ENCODE measurements at places on chromosomes 6 and 20. TPM values are rescaled to one million over a fixed set of nuclear protein-coding genes. Genes with fewer than 3 reads are reported as not detected.
A peak's percentile ranks its signal among the peaks of the same experiment; 100 is the strongest.

The DEFB113 gene
- not detected for total RNA-seq

The COL11A2 gene
- 0.96 TPM for total RNA-seq

The MAN1A1 gene
- 18.7 TPM for total RNA-seq

The FAXC gene
- total RNA-seq, result 3.0 TPM

The EDEM2 gene
- total RNA-seq, result 27.3 TPM

The HSPA1B gene
- total RNA-seq, result 86.3 TPM

The NMBR gene
- not detected for total RNA-seq

The COL9A3 gene
- not detected for total RNA-seq

The RHAG gene
- total RNA-seq, result not detected

The CPNE5 gene
- 1.2 TPM for total RNA-seq

The CLDN20 gene
- not detected for total RNA-seq

GRCh38 chr6:23951691-23952090, 174.3 kb upstream of the NRSN1 start:
- DNase-seq, result no peak

- DNase-seq, result no peak
Observed at GRCh38 chr20:40244286-40244685, 444.8 kb downstream of the MAFB start.

DNA sequence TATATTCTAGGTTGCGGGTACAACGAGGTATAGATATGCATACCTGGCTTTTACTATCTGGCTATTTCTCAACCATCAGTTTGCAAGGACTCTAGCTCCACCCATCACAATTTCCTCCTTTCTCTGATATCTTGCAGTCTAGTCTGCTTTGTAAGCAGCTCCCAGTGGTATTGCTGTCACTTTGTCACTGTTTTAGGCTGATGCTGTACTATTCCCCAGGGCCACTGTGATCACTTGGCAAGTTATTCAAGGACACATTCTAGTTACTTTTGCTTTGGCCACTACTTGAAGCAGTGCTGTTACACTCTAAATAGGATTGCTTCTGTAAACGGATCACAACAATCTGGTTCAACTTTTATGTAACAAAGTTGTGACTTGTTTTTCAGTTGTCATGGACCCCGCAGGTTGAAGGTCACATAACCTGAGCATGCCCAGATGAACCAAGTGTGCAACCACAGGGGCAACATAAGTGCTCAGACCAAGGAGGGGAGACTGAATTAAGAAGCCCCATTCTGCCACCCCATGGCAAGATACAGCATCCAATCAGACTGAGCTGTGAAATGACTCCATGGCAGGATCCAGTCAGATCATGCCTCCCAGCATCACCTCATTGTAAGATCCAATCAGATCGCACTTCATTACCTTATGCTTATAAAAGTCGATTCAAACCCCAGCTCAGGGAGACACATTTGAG, 588.4 kb upstream of the CITED2 start:
- no peak for DNase-seq

DNA sequence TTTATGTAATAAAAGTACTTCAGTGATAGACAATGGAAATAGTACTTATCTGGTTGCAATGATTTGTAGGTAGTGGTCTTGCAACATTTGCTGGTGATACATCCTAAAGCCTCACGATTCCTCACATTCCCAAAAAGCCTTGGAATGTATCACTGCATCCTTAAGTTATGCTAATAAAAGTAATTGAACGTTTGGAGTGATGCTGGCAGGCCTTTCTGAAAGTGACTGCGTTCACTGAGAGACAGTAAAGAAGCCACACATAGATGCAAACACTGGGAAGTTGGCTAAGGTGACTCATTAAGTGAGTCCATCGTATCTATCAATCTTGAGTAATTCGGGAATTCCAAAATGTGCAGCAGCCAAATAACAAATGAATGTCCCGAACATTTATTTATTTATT, 444.1 kb upstream of the SOX4 start:
- DNase-seq, result no peak

- no peak for DNase-seq
Observed at GRCh38 chr6:135993361-135993760, 141.9 kb downstream of the PDE7B start.

GRCh38 chr6:15502446-15503345, 160.1 kb downstream of the DTNBP1 start:
- DNase-seq, result no peak

GRCh38 chr6:144335914-144336313, 50.8 kb downstream of the UTRN start:
- DNase-seq, result peak; percentile 76

- DNase-seq, result no peak
Observed at GRCh38 chr20:45100563-45101245, at the start of gene KCNS1. KCNS1 (minus strand) TSS chr20:45101127; CDS start chr20:45099236, 1,891 bp downstream.

DNA sequence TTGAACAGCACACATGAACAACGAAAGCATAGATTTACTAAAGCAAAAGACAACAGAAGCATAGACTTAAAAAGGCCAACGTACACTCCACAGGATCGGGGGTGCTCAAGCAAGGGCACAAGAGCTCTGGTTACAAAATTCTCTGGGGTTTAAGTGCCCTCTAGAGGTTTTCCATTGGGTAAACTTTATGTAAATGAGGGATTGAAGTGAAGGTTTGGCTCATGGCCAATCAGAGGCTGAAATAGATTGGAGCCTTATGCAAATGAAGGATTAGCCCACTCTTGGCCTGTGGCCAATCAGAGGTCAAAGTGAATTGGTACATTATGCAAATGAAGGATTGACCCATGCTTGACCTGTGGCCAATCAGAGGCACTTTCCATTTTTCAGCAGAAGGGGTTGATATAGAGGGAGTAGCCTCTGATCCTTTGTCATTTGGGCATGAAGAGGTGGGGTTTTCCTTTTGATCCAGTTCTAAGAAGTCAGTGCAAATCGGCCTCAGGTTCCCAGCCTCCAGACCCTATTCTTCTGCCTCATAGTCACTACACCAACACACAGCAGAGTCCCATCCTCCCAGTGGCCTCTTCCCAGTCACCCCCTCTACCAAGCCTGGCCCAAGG, 244.9 kb downstream of the THBS2 start:
- no peak for DNase-seq

GRCh38 chr6:118813775-118814174, 80.2 kb upstream of the ASF1A start:
- DNase-seq, result peak; percentile 86

- DNase-seq, result no peak
Observed at GRCh38 chr20:47863981-47864380, 78.7 kb upstream of the SULF2 start.

GRCh38 chr6:36139991-36140710, 9.8 kb downstream of the MAPK13 start:
- DNase-seq, result peak; percentile 94

- no peak for DNase-seq
Observed at GRCh38 chr20:36613974-36614373, 8.4 kb downstream of the RAB5IF start.

- peak; percentile 98 for DNase-seq
Observed at GRCh38 chr20:2859330-2860121, 13.8 kb upstream of the PTPRA start.

- DNase-seq, result peak; percentile 23
Observed at GRCh38 chr6:47209632-47210031, 100.1 kb downstream of the TNFRSF21 start.

DNA sequence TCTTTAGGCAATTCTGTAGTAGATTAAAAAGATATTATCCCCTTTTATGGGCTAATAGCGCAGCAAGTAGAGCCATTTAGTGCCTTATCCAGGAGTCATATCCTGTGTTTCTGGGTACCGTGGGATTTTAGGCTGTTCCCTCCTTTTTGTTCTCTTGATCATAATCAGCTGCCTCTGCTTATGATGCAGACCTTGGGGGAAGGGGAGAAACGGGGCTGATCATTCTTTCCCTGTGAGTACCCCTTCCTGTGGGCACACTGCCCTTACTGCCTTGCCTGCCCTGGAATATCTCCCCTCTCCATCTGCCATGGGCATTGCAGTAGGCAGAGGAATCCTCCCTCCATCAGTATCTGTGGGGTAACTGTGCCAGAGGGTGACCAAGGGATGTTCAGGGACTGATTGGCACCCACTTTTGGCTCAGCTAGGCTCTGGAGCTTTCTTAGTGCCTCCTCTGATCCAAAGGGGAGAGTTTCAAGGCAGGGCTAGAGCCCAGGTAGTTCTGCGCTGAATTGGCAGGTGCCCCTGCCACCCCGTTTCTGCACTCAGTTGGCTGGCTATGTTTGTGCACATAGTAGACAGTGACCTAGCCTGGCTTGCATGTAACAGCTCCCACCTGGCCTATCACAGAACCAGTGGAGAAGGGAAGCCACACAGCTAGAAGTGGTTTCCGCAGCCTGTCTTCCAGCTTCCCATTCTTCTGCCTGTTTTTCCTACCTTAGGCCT, 103.3 kb downstream of the FIG4 start:
- peak; percentile 21 for DNase-seq

GRCh38 chr6:89066940-89067646, 13.5 kb upstream of the PNRC1 start:
- no peak for DNase-seq

GRCh38 chr6:168387911-168388310, 53.1 kb upstream of the SMOC2 start:
- no peak for DNase-seq

DNA sequence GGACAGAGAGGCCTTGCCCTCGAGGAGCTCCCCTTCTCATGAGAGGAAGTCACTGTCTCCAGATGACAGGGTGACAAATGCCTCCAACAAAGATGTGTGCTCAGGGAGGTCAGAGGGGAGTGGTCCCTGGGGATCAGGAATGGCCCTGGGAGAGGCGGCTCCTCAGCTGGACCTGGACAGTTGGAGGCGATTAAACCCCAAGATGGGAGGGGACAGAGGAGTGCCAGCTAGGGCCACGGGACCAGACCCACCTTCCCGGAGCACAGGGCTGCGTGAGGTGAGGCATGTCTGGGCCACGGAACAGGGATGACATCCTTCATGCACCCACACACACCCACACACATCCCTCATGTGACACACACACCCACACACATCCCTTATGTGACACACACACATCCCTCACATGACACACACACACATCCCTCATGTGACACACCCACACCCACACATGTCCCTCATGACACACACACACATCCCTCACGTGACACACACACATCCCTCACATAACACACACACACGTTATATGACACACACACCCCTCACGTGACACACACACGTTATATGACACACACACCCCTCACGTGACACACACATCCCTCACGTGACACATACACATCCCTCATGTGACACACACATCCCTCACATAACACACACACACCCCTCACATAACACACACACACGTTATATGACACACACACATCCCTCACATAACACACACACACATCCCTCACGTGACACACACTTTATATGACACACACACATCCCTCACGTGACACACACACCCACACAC, 57.4 kb upstream of the SLCO4A1 start:
- peak; percentile 66 for DNase-seq

- DNase-seq, result no peak
Observed at GRCh38 chr6:143784316-143784715, 58.8 kb upstream of the LTV1 start.

DNA sequence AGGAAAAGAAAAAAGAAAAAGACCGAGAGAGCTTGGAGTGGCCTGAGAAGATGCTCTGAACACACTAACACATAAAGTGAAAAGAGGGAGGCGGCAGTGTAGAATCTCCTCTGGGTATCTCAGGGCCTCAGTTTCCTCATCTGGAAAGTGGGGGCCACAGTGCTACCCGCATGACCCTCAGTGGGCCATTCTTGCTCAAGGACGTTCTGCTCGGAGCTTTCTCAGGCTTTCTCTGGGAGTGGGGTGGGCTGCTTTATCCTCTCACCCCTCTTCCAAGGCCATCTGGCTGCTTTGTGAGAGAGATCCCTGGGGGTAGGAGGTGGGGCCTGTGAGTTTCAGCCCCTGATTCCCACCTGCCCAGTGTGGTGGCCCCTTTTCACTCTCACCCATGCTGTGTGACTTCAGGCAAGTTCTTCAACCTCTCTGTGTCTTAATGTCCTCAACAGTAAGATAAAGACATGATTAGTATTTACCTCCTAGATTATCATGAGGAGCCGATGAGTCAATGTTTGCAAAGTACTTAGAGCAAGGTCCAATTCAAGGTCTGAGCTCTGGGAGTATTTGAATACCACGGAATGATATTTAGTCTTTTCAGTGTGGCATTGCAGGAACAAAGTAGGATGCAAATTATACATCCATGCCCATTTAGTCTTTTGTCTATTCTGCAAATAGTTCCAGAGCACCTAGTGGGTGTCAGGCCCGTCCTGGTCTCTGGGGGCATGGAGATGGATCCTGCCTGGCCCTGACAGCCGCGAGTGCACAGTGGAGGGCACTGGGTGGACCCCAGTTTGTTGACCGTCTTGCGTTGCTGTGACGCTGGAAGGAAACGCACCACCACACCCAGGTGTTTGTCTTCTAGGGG, 34.3 kb downstream of the SRC start:
- no peak for DNase-seq

GRCh38 chr6:166946125-166946524, 10.2 kb downstream of the RNASET2 start:
- no peak for DNase-seq

DNA sequence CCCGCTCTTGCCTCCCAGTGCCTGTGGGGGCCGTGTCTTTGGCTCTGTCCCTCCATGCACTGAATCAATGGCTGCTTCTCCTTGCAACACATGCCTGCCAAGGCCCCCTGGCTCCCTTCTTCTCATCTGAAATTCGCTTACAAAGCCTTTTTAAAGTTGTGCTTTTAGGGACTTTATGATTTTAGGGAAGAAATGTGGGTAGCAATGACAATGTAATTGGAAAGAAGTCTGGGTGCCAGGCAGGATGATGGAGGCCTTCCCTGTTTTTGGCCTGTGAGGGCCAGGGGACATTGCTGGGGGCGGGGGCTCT, 151.3 kb upstream of the RNF24 start:
- DNase-seq, result no peak

All from myocyte (in vitro differentiated cells).